NCI-H187 (cell line): ENCODE measurements at places on chromosomes 13 and 19.

GRCh38 chr19:6687114-6687513 is 17.2 kb upstream of the TNFSF14 start:
- no peak for DNase-seq

GRCh38 chr19:54421521-54421920 is 6.3 kb downstream of the TTYH1 start:
- DNase-seq: no peak

DNA sequence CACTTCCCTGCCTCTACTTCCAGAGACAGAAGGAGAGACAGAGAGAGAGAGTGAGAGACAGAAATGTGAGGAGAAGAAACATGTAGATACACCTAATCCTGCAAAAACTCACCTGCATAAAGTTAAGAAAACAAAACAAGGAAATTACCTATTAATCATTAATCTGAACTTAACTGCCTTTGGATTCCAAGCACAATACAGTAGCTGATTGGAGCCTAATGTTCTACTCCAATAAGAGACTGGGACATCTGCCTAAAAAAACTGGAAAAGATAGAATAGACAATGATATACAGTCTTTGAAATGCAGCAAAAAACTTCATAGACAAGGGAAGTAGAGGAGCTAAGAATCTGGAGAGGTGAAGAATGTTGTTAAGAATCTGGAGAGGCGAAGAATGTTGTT is 910.2 kb upstream of the SLC10A2 start:
- no peak for DNase-seq

DNA sequence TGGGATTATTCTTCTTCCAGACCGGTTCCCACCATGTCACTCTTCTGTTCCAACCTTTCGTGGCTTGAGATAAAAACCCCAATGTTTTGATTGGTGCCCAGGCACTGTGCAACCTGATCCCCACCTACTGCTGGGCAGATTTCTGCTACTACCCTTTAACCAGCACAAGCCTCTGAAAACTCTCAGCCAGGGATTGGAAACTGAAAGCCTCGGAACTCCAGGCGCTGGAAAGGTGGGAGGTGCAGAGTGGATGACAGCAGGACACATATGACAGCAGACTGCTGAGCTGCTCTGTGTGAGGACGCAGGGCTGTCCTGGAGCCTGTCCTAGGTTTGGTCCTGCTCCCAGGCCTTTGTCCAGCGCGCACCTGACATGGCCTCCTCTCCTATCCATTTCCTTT is 68.5 kb upstream of the GTF3A start:
- DNase-seq: no peak

- peak; percentile 64 for DNase-seq
These were observed 9.8 kb downstream of the PRX start for GRCh38 chr19:40403262-40403984.

DNA sequence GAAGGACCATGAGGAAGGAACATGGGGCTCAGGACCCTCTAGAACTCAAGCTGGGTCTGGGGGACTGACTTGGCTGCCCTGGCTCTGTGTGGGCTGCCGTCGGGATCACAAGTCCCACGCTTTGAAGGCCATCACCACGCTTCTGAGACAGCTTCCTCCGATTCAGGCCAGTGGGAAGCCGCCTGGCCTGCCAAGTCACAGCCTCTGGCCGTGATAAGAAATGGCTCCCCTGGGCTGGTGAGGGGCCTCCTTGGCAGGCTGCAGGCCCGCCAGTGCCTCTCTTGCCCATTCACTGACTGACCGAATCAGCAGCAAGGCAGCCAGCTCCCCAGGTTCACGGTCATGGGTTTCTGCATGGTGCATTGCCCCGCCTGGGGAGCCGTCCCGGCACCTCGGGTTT is 48.8 kb downstream of the COMP start:
- DNase-seq: no peak
